ENCODE measurements at places on chromosomes 5 and 9.

- peak; percentile 79 for DNase-seq
Observed at GRCh38 chr9:2727966-2728613, 10.8 kb downstream of the KCNV2 start.

- DNase-seq = peak; percentile 28
Observed at GRCh38 chr5:148746826-148747535, 79.4 kb upstream of the ADRB2 start.

GRCh38 chr5:372996-373709 lies 51.6 kb downstream of the AHRR start:
- DNase-seq = no peak

DNA sequence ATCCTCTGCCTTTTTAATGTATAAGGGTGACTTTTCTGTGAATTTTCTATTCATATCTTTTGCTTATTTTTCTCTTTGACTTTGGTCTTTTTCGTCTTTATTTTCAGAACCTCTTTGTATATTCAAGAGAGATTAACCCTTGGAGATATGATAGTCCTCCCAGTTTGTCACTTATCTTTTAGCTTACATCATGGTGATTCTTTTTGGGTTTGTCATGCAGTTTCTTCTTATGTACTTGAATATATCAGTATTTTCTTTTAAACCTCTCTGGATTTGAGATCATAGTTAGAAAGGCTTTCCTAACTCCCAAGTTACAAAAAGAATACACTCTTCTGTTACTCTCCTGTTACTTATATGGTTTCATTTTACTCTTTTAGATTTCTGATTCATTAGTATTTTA lies 27.5 kb upstream of the GPR21 start:
- peak; percentile 32 for DNase-seq

DNA sequence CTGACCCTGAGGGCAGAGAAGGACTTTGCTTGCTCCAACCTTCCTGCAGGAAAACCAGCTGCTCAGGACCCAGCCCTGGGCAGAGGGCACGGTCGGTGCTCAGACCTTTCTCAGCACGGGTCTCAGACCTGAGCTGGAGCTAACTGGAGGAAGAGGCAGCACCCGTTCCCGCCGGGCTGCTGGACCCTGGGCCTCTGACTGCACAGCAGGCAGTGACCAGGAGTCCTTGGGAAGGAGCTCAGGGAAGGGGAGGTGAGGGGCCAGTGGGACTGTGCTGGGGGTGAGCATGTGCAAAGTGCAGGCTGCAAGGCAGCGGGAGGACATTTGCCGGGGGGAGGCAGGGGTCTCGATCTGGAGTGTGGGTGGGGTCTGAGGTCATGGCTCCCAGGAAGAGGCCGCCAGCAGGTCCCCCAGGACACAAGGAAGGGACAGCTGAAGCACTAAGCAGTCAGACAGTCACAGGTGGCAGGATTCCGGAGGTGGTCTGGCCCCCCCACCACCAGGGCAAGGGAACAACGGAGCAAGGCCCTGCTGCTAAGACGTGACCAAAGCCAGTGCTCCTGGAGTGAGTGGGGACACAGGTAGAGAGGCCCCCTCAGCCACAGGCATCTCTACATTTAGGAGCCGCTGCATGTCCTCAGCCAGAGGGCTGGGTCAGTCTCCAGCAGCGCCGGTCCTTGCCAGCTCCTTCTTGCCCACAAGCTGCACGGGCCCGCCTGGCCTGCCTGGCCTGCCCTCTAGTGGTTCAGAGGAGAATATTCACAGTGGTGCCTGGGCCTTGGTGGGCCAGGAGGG lies 4.8 kb upstream of the DPM2 start:
- peak; percentile 43 for DNase-seq

DNA sequence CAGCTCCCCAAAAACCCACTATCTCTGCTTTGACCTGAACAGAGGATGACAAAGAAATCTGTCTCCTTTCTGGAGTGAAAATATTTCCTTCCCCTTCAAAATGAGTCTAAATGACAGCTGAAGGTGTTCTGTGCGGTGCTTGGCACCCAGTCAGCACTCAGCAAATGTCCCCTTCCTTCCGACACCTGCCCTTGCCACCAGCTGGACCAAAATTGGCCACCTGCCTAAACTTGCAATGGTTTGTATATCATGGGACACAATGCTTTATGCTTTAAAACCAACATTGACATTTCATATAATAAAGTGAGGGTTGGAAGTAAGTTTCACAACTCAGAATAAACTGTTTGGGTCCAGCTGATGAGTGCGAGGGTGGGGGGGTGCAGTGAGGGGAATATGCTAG lies 7.5 kb upstream of the TTC1 start:
- DNase-seq = no peak
